Tibial nerve (tissue), 4 donors: ENCODE measurements at places on chromosomes 6 and 20. TPM values are rescaled to one million over a fixed set of nuclear protein-coding genes. Genes with fewer than 3 reads are reported as not detected.

MUC21 gene
- total RNA-seq, result not detected

TFAP2C gene
- total RNA-seq, result 0.20 TPM

DNA sequence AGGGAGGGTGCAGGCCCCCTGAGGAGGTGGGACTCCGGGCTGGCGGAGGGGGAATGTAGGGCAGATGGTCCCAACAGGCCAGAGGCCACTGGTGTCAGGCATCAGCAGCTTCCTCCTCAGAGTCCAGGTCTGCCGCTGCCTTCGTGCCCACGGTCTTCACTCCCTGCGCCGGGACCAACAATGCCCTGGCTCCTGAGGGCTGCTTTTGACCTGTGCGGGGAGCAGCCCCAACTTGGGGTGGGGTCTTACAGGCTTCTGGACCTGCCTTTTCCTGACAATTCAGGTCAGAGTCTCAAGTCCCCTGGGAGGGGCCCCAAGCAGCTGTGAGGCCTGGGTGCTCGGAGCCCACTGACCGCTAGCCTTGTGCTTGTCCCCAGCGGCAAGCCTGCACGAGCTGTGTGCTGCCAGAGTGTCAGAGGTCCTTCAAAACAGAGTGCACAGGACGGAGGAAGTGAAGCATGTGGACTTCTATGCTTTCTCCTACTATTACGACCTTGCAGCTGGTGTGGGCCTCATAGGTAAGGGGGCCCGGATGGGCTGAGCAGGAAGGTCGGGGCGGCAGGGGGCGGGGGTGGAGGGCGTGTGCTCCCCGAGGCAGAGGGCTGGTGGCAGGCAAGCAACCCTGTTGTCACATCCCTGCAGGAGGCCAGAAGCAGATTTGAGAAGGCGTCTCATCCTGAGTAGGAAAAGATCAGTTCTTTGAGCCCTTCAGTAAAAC is 25.3 kb upstream of the PYGB start:
- DNase-seq, result no peak

HIVEP2 gene
- 16.3 TPM for total RNA-seq

DNMT3B gene
- 1.3 TPM for total RNA-seq

GRCh38 chr20:25053255-25054031 is 4.5 kb downstream of the ACSS1 start:
- peak; percentile 48 for DNase-seq

DNA sequence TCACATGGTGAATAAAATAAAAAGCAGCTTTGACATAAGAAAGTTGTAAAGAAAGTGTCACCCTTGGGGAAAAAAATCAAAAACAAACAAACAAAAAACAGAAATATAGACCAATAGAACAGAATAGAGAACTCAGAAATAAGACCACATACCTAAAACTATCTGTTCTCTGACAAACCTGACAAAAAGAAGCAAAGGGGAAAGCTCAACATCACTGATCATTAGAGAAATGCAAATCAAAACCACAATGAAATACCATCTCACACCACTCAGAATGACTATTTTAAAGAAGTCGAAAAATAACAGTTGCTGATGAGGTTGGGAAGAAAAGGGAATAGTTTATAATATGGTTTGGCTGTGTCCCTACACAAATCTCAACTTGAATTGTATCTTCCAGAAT is 159.1 kb downstream of the TINAG start:
- no peak for DNase-seq

- DNase-seq, result no peak
These were observed 47.2 kb downstream of the TOX2 start for GRCh38 chr20:43961541-43962471.

TCP11 gene
- total RNA-seq, result not detected

WFDC10B gene
- total RNA-seq, result 0.84 TPM

DNA sequence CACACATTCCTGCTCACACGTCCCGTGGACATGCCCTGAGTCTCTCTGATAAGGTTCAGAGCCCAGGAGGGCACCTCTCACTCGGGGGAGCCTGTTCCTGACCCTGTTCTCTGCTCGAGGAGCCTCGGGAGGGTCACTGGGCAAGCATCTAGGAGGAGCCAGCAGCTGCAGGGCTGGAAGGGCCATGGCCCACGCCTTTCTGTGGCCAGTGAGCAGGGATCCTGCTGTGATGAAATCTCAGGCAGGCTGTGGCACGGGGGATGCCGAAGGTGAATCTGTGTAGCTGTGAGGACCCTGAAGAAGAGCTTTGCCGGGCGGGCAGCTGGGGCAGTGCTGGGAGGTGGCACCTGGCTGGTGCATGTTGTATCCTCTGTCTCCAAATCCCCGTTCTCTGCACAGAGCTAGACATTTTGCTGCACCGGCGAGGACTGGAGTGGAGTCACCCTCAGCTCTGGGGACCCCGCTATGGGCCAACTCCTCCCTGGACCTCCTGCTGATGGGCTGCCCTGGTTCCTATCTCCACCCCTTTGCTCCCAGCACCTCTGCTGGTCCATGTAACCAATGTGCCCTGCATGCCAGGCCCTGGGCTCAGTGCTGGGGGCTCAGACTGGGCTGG is 7.1 kb upstream of the NPBWR2 start:
- DNase-seq, result no peak

DNA sequence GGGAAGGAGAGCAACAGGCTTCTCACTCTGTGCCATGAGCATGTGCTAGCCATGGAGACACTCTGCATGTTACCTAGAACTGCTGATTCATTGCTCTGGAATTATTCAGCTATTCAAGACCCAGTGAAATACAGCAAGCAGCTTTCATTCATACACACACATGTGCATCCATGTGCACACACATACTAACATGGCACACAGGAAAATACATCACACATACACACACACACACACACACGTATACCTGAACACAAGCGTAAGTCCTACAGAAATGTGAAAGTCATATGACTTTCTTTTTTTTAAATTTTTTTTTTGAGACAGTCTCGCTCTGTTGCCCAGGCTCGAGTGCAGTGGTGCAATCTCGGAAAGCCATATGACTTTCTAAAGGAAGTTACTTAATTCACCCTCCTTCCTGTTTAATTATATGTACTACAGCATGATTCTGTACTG is 108.2 kb upstream of the NFATC2 start:
- no peak for DNase-seq

- no peak for DNase-seq
These were observed 77.9 kb downstream of the ZNF217 start for GRCh38 chr20:53515749-53516148.

- peak; percentile 39 for DNase-seq
These were observed 56.6 kb downstream of the SYTL3 start for GRCh38 chr6:158706369-158706982.

GRCh38 chr6:99940582-99940981 is 53.4 kb downstream of the MCHR2 start:
- no peak for DNase-seq

- no peak for DNase-seq
These were observed 93.4 kb upstream of the NHSL1 start for GRCh38 chr6:138592749-138593123.

- DNase-seq, result no peak
These were observed 9.1 kb downstream of the CEBPB start for GRCh38 chr20:50199703-50200102.

- no peak for DNase-seq
These were observed 430.1 kb upstream of the JAG1 start for GRCh38 chr20:11103866-11104265.

DNA sequence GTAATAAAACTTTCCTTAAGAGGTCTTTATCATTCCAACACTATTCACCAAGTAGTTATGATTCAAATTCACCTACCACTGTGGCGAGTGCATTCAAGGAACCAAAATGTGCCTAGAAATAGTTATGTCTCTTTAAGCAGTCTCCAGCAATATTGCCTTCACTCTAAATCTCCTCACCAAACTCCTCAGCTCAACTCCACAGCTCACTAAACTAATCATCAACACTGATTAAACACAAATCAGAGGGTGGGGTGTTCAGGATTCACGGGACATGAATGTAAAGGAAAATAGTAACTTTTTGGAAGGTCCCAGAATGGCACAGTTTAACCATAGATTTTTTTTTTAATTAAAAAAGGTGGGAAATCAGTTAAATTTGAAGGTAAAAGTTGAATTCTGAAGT is 70.5 kb upstream of the THEMIS start:
- no peak for DNase-seq

HRH3 gene
- total RNA-seq, result not detected

DCBLD1 gene
- total RNA-seq, result 10.5 TPM

DNA sequence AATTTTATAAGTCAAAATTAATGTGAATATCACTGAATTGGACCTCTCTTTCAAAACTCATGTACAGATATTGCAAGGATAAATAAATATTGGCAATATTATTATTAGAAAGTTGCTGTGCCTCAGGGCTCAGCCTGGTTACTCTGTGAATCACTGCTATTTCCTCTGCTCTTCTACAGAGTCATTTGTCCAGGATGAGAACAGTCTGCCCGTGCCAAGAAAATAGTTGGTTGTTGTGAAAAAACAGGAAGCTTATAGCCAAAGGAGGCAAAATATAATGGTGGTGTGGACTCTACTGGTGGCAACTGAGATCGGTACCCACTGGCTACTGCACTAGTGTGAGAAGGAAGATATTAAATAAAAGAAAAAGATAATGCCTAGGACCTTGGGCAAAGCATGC is 93.6 kb downstream of the RIMS1 start:
- DNase-seq, result no peak

DNA sequence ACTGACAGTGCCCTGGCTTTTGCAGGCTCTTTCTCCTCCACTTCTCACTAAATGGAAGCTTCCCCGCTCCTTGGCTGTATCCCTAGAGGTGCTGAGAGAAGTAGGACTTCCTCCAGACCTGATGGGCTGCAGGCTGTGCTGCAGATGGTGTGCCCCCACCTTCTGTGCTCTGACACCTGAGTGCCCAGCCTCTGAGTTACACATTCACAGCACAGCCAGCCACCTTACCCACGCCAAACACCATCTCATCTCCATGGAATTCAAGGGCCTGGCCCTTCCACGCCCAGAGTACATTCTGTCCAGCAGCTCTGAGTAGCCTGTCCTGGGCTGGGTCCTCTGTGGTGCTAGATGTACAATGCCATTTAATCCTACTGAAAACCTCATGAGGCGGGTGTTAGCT is 5.3 kb downstream of the SFTA2 start:
- no peak for DNase-seq
